T-helper 17 cell (primary cell): ENCODE measurements at places on chromosomes 13 and 19. TPM values are rescaled to one million over a fixed set of nuclear protein-coding genes. Genes with fewer than 3 reads are reported as not detected.

GRCh38 chr13:67140006-67140405, 90.1 kb downstream of the PCDH9 start:
- DNase-seq = no peak

DNA sequence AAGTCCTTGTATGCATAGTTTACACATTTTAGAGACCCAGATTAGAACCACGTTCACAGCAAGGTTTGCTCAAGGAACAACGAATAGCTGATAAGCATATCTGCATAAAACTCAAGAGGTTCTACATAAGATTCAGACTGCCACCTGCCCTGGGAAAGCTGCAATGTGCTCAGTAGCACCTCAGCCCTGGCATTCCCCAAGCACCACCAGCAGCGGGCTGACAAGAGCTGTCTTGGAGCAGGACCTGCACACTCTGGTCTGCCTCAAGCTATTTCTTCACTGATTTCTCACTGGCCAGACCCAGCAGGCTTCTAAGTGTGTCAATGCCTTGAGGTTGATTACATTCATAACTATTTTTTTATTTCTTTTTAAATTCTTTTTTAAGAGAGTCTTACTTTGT, 65.8 kb upstream of the UQCRFS1 start:
- DNase-seq = no peak

DNA sequence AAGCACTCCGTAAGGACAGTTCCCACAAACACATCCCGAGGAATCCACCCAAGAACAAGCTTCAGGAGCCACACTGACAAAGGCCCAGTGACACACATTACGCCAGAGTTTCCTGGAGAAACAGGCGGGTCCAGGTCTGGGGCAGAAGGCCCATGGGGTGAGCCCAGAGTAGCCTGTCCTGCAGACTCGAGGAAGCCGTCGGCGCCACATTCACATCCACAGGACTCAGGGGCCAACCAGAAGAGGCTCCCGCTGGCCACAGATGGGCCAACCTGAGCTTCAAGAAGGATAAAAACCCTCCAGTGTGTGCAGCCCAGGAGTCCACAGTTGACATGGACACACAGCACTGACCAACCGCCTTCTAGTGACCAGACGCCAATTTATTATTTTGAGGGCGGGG, 31.3 kb downstream of the GRTP1 start:
- no peak for DNase-seq

DNA sequence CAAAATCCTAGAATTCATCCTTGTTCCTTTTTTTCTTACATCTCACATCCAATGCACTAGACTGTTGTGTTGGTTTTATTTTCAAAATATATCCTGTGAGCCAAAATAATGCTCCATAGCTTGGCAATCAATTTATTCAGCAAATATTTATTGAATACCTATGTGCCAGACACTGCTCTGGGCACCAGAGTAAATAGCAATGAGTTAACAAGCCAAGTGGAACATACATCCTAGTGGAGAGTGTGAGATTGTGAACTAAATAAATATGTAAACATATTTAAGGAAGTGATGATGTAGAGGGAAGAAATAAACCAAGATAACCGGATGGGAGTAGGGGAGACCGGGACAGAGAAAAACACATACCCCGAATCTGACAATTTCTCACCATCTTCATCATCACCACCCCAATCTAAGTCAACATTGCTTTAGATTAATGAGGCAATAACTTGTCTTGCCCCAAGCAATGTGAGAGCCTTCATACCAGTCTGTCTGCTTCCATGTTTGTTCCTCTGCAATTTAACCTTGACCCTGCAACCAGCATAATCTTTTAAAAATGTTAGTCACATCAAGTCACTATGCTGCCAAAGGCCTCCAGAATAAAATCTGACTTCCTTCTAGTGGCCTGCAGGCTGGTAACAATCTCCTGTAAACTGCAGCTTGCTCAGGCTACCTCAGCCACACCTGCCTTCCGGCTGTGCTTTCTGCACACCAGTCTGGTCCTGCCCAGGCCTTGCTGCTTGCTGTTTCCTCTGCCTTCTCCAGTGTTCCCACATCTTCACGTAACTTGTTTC, 199.2 kb downstream of the DLEU7 start:
- DNase-seq = no peak

- no peak for DNase-seq
Measured at GRCh38 chr13:113622791-113623490, 35.1 kb downstream of the ATP4B start.

GRCh38 chr13:60520902-60521569, 124.0 kb downstream of the TDRD3 start:
- DNase-seq = no peak

DNA sequence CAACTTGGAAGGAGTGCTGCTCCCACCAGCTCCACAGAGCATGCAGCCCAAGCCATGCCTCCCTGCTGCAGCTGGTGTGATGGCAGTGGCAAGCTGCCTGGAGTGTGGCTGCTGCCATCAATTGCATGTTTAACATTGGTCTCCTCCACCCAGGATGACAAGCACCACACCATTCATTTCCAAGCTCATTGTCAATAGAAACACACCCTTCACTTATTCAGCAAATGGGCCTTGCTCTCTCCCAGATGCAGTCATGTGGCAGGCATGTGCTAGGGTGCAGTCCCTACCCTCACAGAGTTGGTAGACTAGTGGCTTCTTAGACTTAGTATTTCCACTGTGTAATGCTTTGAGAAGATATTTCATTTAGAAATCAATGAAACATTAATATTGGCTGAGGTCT, 70.8 kb upstream of the FGF14 start:
- DNase-seq = no peak

DNA sequence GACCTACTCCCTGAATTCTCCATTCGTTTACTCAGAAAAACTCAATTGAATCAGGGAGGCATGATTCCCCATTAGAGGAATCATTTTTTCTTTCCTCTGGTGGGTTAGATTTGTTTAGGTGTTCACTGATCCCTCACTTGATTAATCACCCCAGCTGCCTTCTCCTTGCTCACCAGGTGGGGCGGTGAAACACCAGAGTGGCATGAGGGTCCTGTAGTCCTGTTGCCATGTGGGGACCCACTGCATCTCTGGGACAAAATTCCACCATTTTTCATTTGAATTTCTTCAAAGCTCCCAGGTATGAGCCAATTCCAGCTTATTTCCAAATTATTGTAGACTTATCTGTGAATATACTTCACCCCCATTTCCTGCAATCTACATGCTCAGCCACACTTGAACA, 462.7 kb upstream of the ZNF507 start:
- no peak for DNase-seq

DNA sequence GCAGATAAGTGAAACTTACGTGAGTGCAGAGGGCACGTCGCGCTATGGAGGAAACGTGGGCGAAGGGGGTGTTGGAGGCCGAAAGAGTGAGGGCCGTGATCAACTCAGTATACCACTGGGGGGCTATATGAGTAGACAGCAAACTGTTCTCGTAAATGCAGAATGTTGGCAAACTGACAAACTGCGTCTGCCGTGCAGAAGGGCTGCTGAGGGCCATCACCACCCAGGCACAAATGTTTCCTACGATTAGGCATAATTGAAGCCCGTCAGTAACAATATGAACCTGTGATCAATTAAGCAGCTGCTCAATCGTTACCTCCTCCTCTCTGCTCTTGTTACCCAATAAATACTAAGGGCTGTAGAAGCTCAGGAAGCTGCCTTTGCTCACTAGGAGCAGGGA, 17.3 kb upstream of the MADCAM1 start:
- no peak for DNase-seq

DNA sequence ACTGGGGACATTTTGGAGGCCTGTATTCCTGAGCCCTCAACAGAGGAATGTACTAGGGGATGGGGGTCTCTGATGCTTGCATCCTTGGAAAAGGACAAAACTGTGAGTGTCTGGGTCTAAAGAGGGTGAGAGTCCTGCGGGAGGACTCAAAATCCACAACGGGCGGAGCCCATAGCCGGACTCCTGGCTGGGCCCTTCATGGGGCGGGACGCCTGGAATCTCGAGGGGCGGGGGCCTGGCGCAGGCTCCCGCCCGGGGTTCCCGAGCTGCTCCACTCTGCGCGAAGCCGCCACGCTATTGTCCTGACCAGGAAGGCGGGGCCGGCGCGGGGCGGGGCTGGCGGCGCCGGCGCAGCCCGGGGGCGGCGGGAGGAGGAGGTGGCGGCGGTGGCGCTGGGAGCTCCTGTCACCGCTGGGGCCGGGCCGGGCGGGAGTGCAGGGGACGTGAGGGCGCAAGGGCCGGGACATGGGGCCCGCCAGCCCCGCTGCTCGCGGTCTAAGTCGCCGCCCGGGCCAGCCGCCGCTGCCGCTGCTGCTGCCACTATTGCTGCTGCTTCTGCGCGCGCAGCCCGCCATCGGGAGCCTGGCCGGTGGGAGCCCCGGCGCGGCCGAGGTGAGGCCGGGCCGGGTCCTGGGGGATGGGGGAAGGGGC, at the start of gene APLP1:
Gene APLP1, plus strand, starts transcription at position 403 of the 651 bp plus-strand sequence. Its CDS starts 63 bp downstream, at position 466.
- DNase-seq = peak; percentile 58

DNA sequence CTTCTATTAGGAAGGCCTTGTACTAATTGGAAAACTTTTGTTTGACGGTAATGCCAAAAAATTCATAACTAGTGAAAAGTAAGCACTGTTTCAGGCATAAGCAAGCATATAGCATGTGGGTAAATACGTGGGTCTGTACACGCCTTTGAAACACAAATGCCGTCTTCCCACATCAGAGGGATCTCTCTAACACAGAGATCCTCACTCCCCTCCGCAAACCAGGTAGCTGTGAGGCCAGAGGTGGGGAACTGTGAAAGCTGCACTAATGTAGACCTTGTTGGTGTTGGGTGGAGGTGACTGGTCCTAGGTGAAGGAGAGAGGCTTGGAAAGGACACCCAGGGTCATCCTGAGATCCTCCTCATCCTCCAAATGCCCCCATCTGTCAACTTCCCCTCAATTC, 16.0 kb upstream of the POU2F2 start:
- no peak for DNase-seq

DNA sequence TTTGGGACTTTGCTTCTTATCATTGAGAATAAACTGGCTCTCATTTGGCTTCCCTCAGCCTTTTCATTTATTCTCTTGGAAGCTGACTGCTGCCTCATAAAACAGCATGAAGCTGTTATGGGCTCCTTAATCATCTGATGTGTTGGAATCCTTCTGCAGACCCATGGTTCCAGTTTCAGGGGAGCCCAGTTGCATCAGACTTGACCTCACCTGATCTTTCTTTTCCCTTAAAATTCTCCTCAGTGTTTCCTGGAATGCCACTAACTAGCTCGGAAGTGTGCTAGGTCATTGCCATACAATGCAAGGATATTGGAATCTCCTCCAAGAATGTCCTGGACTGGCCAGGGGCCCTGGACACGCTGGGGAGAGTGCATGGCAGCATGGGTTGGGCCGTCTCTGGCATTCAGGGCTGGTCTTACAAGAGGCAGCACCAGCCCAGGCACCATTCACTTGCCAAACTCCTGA, 158.7 kb downstream of the FLT1 start:
- DNase-seq = no peak

DNA sequence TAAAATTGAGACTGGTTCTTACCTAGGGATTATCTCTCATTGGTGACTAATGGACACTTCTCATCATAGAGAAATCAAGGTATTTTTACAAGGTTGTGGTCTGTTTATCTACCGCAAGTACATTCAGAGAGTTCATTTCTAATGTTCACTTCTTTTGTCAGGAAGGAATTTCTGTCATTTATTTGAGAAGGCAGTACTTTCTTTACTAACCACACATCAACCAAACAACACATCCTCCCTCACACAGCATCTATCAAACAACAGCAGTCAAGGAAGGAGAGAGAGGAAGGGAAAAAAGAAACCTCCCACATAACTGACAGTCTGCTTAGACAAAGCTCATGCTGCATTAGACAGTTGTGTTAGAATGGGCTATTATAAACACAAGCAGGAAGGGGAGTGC, 182.3 kb upstream of the KLF12 start:
- no peak for DNase-seq

GRCh38 chr13:26589226-26589625, 31.7 kb downstream of the WASF3 start:
- no peak for DNase-seq

DNA sequence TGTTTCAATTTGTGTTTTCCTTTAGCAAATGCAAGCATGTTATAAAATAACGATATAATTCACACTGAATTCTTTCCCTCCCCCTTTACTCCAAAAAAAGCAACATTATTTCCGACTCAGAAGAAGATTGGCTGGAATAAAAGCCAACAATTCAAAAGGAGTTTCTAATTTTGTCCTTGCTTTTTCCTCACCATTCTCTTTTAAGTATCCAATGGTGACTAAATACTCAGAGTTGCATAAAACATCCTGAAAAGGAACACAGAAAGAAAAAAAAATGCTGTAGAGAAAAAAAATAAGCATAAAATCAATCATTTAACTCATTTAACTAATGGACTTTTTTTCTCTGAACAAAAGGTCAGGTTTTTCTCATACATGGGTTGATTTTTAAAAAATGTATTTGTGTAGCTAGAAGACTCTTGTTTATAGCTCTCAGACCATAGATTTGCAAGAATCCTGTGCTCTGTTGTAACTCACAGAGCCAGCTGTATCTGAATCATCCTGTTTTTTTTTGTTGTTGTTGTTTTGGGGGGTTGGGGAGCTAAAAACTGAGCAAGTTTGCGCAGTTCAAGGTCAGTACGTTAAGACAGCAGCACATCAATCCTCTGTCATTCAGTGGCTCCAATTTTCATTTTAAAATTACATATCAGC, 108.1 kb downstream of the PCDH17 start:
- DNase-seq = no peak

GRCh38 chr19:28400953-28401671, 811.8 kb downstream of the UQCRFS1 start:
- DNase-seq = no peak

Gene ZNF724
- 3.2 TPM for total RNA-seq

Gene TMEM59L
- not detected for total RNA-seq

Gene GARIN5A
- total RNA-seq = 0.22 TPM

Gene ERICH4
- not detected for total RNA-seq

Gene C2CD4C
- not detected for total RNA-seq

Gene SLITRK6
- total RNA-seq = not detected

Gene ZSWIM9
- 4.0 TPM for total RNA-seq

Gene MCEMP1
- total RNA-seq = 0.68 TPM

Gene SMIM44
- not detected for total RNA-seq

Gene HIF3A
- not detected for total RNA-seq

Gene LYPD5
- not detected for total RNA-seq

Gene FOSB
- 967 TPM for total RNA-seq

Gene ZNF418
- total RNA-seq = 2.7 TPM

Gene CGB2
- total RNA-seq = not detected

Gene FGF22
- total RNA-seq = 0.65 TPM

Gene FBXO17
- 0.16 TPM for total RNA-seq

Gene SPACA4
- not detected for total RNA-seq

Gene PLEKHA4
- total RNA-seq = 3.0 TPM

Gene GRIN2D
- total RNA-seq = 0.08 TPM

Gene PGLYRP1
- total RNA-seq = not detected
